ENCODE measurements at places on chromosomes 7 and 10. TPM values are rescaled to one million over a fixed set of nuclear protein-coding genes. Genes with fewer than 3 reads are reported as not detected.

Gene DNAJB9
- total RNA-seq = 22.9 TPM

Gene FAM24B
- 1.9 TPM for total RNA-seq

Gene TAC1
- not detected for total RNA-seq

Gene IL15RA
- total RNA-seq = 3.0 TPM

Gene INSYN2A
- total RNA-seq = 0.16 TPM

Gene HABP2
- total RNA-seq = not detected

Gene KCNH2
- not detected for total RNA-seq

Gene NOS3
- total RNA-seq = 3.9 TPM

Gene SLC39A12
- not detected for total RNA-seq

Gene ABLIM1
- 7.9 TPM for total RNA-seq

Gene CALML5
- not detected for total RNA-seq

Gene ENTPD1
- 0.32 TPM for total RNA-seq

Gene CREB5
- 2.9 TPM for total RNA-seq

Gene DIP2C
- total RNA-seq = 23.0 TPM

Gene RASA4B
- total RNA-seq = 1.7 TPM

Gene FAM25C
- total RNA-seq = not detected

Gene PCLO
- 0.32 TPM for total RNA-seq

Gene GBX1
- total RNA-seq = not detected

Gene ARHGAP22
- 55.5 TPM for total RNA-seq

Gene HYAL4
- not detected for total RNA-seq

Gene HMX2
- total RNA-seq = not detected

Gene PLEKHA8
- total RNA-seq = 10.8 TPM

Gene ARHGAP19
- total RNA-seq = 3.6 TPM

Gene NEBL
- total RNA-seq = not detected

Gene CALCR
- not detected for total RNA-seq

Gene EPHA1
- not detected for total RNA-seq

Gene IKZF1
- total RNA-seq = not detected

Gene MYO3A
- total RNA-seq = not detected

Gene CCDC71L
- 29.5 TPM for total RNA-seq

Gene ELN
- total RNA-seq = 36.6 TPM

Gene SUN3
- total RNA-seq = not detected

Gene NEUROG3
- not detected for total RNA-seq

Gene SLC13A4
- 0.16 TPM for total RNA-seq

Gene DNAH11
- total RNA-seq = not detected

Gene OR13A1
- total RNA-seq = not detected

Gene TAS2R5
- 0.24 TPM for total RNA-seq

Gene ZNF12
- total RNA-seq = 27.9 TPM

Gene COA1
- total RNA-seq = 37.8 TPM

Gene SEMA4G
- total RNA-seq = 1.8 TPM

Gene EIF5AL1
- 0.49 TPM for total RNA-seq

Gene TLX1
- total RNA-seq = not detected

Gene UPK3BL1
- total RNA-seq = 15.4 TPM

Gene C1GALT1
- total RNA-seq = 47.5 TPM

Gene FGFBP3
- 0.97 TPM for total RNA-seq

Gene LGI1
- 0.12 TPM for total RNA-seq

Gene TAS2R41
- total RNA-seq = 0.49 TPM

Gene MOGAT3
- total RNA-seq = not detected

Gene NCF1
- total RNA-seq = not detected

All from hair follicle dermal papilla cell (primary cell).